HCT116 (cell line): ENCODE measurements at places on chromosomes 7 and 10.
A peak's percentile ranks its signal among the peaks of the same experiment; 100 is the strongest.

DNA sequence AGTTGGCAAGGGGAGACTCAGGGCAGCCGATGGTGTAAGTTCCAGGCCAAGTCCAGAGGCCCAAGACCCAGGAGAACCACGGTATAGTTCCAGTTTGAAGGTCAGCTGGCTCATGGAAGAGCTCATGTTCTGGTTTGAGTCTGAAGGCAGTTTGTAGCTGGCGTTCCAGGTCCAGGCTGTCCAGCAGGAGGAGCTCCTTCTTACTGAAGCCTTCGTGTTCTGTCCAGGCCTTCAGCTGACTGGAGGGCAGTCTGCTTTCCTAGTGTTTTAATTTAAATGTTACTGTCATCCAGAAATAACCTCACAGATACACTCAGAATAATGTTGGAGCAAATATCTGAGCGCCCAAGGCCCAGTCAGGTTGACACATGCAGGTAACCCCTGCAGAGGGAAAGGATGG lies 4.2 kb downstream of the SUN1 start:
- DNase-seq = peak; percentile 27

DNA sequence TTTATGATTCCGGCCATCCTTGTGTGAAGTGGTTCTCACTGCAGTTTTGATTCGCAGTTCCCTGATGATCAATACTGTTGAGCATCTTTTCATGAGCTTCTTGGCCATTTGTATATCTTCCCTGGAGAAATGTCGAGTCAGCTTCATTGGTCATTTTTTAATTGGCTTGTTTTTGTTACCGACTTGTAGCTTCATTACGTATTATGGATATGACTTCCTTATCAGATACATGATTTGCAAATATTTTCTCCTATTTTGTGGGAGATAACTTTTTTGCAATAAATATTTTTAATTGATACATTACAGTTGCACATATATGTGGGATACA lies 27.4 kb upstream of the TPK1 start:
- DNase-seq = no peak

GRCh38 chr10:95413588-95413987 lies 122.8 kb upstream of the PDLIM1 start:
- DNase-seq = no peak

DNA sequence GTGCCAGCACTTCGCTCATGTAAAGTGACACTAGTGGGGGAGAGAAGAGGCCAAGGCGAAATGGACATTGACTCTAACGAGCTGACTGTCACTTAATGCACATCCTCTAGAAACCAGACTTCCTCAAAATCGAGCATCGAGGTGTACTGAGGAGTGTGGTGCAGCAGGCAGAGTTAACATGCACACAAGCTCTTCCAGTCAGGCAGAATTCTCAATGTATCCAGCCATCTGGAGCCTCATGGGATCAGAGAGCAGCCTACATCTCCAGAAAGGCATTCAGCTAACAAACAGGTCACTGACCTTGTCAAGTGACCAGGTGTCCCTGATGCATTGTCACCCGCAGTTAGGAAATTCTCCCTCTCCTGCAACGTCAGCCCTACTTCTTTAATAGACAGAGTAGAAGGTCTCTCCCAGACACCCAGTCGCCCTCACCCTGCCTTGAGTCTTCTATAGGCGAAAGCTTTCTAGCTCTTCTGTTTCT lies 259.8 kb upstream of the AOAH start:
- DNase-seq = no peak

GRCh38 chr10:17954861-17955260 lies 3.1 kb downstream of the SLC39A12 start:
- DNase-seq = no peak

- DNase-seq = no peak
These were observed 33.5 kb upstream of the AUTS2 start for GRCh38 chr7:69564454-69565417.

- DNase-seq = no peak
These were observed 123.0 kb upstream of the SFMBT2 start for GRCh38 chr10:7533657-7534479.

DNA sequence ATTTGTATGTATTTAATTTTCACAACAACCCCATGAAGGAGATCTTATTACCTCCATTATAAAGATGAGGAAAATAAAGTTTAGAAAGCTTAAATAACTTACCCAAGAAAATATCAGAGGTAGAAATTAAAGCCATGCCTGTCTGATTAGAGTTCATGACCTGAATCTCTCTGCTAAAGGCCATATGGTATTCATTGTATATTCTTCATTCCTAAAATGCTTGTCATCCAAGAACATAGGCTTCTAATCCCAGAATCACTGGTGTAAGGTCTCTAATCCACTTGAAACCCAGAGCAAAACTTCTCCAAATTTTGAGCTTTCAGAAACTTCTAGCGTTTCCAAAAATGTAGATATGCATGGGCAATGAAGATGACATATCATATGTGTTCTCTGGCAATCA lies 72.3 kb upstream of the YAE1 start:
- DNase-seq = no peak

DNA sequence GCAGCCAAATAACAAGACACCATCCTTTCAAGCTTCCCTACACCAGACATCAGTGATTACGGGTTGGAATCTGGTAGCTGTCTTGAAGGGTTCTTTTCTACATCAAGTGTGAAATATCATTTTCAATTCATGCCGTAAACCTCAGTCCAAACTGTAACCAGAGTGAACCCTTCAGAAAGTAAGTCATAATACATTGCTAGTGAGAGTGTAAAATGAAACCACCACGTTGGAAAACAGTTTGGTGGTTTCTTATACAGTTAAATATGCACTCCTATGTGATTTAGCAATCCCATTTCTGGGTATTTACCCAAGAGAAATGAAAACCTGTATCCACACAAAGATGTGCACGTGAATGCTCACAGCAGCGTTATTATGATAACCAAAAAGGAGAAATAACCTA lies 25.6 kb upstream of the ZC3HAV1L start:
- no peak for DNase-seq

DNA sequence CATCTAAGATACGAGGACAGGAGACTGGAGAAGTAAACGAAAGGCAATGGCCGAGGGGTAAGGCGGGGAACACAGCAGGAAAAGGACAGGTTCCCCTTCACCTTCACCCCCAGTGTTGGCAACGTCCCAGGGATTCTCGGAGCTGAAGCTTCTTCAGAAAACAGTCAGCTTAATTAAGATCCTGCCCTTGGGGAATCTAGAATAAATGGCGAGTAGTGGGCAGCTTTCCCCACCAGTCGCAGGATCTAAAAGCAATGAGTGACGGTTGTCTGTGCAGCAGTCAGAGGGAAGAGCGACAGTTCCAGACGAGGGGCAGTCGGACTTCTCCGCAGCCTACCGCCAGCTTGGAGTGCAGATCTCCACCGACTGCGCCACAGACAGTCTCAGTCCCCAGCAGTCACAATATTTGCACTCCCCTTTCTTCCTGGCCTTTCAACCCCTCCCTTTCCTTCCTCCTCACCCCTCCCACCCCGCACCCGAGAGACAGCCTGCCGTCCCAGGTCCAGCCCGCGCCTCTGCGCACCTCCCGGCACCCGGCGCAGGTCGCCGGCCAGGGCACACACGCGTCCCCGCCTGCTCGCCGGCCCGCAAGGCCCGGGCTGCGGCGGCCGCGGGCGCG lies 10.9 kb upstream of the SP8 start:
- DNase-seq = no peak

DNA sequence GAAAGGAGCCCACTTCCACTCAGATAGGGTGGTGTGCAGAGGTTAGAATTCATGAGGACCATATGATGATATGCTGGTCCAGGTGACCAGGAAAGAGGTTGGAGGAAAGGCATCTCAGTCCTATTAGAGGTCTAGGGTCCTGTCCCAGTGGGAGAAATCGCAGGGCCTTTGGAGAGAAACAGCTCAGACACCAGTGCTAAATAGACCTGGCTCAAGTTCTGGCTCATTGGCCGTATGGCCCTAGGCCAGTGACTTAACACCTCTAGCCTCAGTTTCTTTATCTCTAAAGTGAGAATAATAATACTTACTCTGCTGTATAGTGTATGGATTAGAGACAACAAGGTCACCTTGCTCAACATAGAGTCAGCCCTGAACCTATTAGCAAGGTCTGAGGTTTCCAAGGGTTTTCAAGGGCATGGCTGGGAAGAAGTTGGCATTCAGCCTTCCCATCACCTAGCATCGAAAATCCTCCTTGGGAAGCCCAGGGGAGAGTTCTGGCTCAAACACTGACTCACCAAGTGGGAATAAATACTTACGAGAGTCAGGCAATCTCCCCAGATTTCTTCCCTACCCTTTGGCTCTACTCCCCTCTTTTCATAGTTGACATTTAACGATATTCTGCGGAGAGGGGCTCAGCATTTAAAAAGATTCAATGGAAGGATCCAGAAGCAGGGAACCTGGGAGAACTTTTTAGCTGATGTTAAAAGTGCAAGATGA lies 473.1 kb upstream of the PODXL start:
- DNase-seq = no peak
